Stimulated activated CD4-positive, alpha-beta T cell treated with anti-CD3 and anti-CD28 coated beads, TNF-alpha, amount 100 ng/mL, for 24 hours (primary cell): ENCODE measurements at places on chromosomes 2 and 18.

DNA sequence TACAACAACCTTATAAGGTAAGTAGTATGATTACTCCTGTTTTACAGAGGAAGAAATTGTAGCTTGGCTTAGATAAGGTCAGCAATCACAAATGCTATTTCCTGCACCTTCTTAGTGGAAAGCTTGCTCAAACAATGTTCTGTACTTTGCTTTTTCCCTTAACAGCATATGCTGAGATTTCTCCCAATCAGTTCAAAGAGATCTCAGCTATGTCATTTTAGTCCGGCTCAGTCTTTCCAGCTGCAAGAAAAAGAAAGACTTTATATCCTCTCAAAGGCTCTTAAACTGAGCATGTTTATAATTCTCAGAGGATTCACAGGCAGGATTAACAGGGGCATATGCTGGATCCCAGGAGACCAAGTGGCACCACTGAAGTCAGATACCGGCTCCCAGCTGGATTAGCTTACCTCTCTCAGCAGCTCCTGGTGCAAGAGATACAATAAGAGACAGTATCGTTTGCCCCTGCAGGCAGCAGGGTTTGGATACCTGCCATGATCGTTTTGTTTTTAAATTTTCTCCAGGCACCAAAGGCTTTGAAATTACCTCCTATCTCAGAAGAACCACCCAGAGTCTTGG lies 29.5 kb downstream of the KIAA2012 start:
- no peak for DNase-seq

DNA sequence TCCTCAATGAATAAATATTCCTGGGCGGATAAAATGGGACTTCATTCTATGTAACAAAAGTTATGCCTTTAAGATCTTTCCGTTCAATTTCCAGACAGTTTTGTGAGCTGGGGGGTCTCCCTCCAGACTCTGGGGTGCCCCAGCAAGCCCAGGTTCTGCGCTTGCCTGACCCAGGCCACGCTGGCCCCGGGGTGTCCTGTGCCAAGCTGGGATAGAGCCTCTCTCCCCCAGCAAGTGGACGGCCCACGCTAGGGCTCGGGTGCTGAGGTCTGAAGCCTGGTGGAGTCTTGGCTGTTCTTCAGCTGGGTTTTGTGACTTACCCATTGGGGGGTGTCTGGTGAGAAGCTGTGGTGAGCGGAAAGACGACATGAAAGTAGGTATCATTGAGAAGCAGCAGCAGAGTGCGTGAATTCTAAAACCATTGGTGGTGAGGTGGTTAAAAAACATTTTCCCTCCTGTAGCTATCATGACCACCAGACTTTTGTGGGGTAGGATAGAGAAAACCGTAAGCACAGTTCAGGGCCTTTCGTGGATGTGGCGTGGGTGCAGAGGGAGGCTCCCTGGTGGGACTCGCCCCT lies 346.8 kb downstream of the ANAPC1 start:
- DNase-seq = no peak

DNA sequence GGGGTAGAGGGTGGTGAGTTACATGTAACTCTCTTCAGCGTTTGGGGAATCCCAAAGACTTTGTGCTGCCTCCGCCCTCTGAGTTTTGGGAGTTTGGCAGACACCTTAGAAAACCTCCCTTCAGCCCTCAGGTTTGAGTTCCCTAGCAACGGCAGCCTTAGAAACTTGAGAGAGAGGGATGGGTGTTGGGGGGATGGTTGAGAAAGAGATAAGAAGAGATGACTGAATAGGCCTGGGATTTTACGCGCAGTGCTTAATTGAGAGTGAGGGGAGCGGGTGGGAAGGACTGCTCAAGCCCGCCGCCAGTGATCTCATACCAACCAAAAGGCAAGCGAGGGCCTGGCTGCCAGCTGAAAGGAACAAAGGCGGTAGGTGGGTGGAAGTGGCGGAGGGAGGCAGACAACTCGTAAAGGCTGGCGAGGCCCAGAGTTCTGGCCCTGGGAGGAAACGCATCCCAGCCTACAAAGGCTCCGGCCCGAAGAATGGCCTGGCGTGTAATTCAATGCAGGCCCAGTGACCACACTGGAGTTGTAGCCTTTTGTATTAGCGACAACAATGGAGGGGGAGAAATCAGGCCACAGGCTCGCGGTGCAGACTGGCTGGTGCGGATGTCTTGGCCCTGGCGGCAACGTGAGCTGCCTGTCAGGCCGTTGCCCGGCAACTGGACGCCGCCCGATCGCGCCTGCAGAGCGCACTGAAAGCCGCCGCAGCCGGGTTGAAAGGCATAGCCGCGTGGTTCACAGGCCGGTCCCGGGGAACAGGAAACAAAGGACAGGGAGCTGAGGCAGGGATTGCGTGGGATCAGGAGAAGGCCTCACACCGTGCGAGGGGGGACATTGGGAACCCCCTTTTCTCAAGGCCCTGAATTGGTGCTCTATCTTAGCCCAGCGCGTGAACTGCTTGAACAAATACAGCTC lies 39.9 kb upstream of the DARS1 start:
- no peak for DNase-seq

- DNase-seq = no peak
Measured at GRCh38 chr2:73232403-73233153, 461 bp downstream of the PRADC1 start.

DNA sequence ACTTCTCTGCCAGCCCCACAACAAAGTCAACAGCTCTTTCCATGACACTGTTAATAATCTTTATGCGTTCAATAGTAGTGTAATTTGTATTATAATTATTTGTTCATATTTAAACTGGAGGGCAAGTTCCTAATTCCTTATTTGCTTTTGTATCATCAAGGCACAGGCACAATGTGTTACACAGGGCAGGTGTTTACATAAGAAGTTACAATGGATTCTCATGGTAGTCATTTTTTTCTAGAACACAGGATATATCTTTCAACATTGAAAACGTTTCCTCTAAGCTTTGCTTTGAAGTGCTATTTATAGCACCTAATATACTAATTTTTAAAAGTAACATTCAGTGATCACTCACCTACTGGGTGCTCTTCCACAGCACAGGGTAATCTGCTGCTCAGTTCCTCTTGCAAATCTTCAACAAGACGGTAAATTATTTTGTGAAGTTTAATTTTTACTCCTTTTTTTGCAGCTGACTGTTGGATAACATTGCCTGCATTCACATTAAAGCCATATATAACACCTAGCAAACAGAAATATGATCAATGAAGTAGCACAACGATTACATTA lies 7.3 kb downstream of the RPS27A start:
- no peak for DNase-seq

DNA sequence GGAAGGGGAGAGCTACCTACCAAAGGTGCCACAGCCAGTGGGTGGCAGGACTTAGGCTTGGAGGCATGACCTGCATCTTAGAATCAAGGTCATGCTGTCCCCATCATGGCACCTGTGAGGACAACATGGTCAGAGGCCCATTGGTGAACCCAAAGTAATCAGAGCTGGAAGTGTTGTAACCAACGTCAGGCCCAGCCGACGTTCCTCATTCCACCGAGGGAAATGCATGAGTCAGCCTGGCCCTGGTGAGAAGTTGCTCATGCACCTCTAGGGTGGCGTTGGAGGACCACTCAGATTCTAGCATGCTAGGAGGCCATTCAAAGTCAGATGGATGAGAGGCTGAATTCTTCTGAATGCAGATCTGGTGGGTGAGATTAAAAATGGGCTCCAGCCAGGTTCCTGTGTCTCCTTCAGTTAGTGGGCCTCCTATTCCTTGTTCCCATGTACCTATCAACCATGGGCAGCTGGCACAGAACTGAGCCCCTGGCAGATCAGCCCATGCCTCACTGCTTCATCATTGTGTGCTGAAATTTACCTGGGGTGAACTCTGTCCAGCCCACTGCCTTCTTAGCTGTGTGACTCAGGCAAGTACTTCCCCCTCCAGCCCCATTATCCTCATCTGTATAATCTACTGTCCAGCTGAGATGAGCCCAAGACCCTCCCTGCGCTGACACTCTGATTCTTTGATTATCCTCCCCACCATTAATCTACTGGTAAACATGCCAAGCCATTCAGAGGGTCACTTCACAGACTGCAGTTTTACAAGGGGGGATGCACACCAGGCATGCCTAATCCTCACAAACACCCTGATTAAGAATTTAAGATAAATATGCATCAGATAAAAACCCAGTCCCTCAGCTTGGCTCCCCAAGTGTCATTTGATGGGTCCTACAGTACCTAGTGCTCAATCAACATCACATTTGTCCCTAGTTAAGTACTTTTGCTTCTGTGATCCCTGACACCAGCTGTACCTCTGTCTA lies 14.0 kb downstream of the SLC14A2 start:
- no peak for DNase-seq

DNA sequence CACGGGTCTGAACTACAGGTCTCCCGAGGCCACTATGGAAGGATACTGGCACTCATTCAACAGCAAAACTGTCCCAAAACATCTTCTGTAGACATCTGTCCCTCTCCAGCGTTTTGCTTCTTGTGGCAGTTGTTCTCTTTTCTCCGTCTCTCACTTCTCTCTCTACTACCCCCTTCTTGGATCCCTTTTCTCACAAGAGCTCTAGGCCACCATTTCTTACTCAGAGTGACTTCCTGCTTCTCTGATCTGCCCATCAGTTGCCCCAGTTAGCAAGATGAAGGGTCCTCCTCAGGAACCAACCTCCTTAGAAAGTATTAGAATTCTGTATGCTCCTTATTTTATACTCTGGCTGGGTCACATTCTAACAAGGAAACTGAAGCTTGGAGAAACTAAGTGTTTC lies 32.6 kb downstream of the BCL2 start:
- DNase-seq = no peak

DNA sequence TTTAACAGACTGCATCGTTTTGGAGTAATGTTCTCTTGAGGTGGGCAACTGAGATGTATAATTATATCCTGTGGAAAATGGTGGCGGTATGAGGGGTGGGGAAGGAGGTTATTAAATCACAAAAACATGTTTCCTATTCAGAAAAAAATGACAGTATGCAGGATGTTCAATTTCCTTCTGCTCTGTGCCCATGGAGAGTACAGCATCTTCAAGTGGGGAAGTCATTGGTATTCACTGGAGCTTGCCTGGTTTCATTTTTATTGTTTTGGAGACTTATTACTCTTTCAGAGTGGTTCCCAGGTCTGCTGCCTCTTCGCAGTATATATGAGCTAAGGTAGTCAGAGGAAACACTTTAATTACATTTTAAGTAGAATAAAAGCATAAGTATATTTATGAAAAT lies 318.8 kb upstream of the RAB12 start:
- DNase-seq = no peak

GRCh38 chr18:53148123-53148522 lies 808.1 kb downstream of the DCC start:
- DNase-seq = no peak

DNA sequence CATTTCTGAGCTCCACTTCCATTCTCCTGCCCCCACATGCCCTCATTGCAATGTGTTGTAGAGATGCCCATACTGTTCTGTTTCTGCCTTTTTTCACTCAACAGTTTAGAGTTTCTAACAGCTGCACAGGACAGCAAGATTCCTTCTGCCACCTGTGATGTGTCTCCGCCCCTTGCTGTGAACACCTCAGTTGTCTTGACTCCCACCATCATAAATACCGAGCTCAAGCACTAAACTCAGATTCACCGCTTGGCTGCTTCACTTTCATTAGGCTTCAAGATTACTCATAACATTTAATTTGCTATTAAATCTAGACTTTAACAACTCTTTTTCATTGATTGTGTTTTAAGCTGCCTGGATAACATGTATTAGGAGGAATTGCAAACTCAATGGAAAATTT lies 141.0 kb downstream of the MAP2 start:
- DNase-seq = no peak

DNA sequence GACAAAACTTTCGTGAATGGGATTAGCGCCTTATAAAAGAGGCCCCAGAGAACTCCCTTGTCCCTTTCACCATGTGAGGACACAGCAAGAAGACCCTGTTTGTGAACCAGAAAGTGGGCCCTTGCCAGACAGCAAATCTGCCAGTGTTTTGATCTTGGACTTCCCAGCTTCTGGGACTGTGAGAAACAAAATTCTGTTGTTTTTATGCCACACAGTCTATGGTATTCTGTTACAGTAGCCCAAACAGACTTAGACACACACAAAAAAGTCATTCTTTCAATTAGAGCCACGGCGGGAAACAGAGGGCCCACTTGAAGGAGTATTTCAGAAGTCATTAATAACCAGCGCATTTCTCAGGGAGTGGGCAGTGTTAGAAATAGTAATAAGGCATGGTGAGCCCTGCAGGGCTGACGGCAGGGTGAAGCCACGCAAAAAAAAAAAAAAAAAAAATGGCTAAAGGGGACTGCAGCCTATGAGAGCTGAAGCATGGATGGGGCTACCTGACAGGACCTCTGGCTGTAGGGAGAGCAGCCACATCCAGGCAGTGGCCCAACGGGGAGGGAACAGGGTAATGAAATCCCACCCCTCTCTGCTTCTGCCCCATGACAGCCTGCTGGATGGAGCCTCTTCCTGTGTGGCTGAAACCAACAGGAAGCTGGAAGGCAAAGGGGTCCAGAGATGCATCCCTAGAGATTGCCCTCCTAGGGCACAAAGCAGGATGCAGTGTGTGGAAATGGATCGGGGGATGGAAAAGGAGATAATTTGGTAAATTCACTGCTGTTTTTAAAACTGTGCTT lies 189.3 kb downstream of the KCNS3 start:
- DNase-seq = no peak

GRCh38 chr18:21762181-21762772 lies 21.7 kb downstream of the MIB1 start:
- DNase-seq = no peak

DNA sequence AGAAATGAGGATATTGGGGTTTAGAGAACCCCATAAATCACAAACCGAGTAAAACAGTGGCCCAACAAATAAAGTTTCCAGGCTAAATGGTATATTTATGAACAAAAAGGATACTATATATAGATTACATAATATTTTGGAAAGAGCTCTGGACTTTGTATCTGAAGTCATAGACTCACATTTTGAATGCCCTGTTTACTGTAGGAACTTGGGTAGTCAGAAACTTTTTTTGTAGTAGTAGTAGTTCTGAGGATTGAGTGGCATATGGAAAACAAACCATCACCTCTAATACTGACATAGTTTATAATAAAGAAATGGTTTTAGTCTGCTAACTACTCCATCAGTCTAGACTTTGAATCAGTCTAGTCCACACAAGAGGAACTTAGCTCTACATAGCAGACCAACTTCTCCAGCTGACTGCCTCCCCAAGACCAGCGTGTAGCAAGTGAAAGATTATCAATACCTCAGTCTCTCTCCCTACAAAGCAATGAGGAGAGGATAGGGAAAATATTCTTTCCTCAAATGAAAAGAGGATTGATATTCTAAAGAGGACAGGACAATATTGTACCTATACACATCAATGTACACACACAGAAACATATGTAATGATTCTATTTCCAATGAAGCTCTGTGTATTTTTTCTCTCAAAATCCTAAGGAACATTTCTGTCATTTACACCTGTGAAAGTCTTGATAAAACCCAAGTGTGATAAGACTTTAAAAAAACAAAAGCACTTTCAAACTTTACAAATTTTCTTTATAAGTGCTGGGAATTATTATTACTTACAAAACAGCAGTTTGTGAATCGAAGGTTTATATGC lies 184.9 kb upstream of the MAP2 start:
- DNase-seq = no peak

DNA sequence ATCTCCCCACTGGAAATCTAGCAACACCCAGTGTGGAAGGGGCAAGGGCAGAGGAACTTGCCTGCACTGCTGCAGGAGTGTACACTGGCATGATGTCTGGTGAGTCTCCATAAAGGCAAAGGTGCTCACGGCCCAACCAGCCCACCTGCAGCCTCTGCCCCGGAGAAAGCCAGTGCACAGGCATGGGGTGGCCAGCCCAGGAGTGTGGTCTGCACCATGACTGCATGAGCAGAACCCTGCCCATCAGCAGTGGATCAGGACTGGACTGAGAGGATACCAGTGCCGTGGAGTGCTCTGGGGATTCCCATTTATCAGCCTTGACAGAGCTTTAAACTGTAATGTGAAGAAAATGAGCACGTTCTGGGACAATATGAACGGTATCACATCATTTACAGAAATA lies 342.6 kb upstream of the HS6ST1 start:
- no peak for DNase-seq

GRCh38 chr2:45171136-45171501 lies 161.9 kb upstream of the SIX2 start:
- DNase-seq = no peak
